ENCODE measurements at places on chromosomes 16 and 17.
A peak's percentile ranks its signal among the peaks of the same experiment; 100 is the strongest.

DNA sequence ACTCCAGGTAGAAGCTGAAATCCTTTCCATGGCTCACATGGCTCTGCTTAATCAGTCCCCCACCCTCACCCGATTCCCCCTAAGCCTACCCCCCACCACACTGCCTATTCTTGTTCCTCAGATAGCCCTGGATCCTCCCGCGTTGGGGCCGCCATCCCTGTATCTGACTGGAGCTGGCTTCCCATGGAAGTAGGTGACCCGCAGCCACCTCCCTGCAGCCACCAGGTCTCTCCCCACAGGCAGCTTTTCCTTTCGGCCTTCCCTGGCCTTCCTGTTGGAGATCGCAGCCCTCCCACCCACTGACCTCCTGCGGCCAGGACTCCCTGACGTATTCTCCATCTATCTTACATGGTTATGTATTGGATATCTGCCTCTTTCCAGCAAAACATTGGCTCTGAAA lies 82.3 kb upstream of the MED9 start:
- DNase-seq = no peak

DNA sequence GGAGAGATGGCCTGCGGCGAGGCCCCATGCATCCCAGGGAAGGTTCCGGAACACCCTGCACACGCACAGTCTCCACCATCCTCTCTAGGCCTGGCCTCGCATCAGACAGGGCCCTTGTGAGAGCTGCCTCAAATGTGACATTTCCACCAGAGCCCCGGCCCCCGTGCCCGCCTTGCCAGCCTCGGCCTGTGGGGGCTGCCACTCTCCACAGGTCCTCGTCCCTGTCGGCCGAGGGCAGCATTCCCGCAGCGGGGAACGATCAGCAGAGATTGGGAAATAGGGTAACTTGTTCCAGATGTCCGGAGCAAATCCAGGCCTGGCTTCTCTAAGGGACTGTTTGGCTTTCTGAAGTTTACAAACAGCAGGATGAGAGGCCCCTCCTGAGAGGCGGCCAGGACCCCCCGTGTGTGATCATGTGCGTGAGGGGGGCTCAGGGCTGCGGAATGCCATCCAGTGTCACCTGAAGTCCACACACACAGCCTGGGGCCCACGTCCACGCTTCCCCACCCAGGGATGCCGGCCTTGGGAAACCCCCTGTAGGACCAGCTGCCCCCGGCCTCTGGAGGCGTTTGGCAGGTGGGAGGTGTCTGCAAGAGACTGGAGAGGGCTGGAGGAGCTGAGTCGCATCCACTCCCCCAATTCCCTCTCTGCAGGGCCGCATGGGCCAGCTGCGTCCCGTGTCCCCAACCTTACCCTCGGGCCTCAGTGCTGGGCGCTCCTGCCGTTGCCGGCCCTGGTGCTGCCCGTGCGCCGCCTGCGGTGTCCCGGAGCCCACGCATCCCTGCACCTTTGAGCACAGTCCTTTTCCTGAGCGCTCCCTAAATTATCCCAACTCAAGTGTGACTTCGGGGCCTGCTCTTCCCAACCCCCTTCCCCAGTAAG lies 70.4 kb downstream of the ZDHHC7 start:
- no peak for DNase-seq

GRCh38 chr17:7307686-7308624 lies 527 bp downstream of the EIF5A start:
- no peak for DNase-seq

- no peak for DNase-seq
Observed at GRCh38 chr17:67297454-67297960, 52.5 kb upstream of the HELZ start.

DNA sequence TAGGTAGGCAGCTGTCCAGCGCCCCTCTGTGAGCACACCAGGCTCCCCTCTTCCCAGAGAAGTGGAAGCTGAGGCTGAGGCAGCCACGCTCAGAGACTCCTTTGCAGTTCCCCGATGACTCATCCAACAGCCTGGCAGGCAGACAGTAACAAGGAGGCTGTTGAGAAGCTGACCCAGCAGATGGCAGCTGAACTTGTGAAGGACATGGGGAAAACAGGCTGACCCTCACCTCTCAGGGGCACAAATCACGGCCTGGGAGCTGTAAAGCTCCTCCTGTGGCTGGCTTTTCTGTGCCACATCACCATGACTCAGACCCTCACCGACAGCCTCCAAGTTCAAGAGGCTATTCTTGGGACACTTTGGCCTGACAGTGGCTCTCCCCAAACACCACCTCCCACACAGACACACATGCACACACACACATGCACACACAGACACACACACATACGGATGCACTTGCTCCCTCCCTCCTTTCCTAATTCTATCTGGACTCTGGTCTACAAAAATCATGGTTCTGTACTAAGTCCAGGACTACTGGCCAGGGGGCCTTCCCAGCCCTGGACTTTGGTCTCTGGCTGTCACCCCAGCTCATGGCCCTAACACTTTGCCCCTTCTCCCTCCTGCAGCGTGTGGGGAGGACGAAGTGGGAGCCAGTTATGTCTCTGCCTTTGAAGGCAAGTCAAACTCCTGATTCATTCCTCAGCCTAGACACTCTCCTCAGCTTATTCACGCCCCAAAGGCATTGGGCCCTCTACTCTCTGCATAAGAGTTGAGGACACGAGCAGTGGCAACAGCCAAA lies 23.2 kb downstream of the MAP3K14 start:
- peak; percentile 93 for DNase-seq

DNA sequence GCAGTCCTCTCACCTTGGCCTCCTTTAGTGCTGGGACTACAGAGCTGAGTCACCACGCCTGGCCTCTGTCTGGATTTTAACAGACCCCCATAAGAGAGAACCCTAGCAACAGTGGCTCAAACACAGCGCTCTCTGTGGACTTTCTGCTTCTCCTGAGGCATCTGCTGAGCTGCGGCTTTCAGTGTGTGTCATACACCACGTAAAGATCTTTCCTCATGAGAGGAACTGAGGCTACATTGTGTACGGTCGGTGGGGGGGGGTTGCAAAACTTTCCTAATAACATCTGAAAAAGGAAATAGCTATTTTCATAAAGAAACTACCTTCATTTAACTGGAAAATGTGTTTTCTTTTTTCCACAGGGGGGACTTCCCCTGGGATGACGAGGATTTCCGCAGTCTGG lies 32.9 kb downstream of the DEF8 start:
- DNase-seq = no peak

GRCh38 chr16:67995423-67995822 lies 3.9 kb downstream of the DPEP2 start:
- no peak for DNase-seq

DNA sequence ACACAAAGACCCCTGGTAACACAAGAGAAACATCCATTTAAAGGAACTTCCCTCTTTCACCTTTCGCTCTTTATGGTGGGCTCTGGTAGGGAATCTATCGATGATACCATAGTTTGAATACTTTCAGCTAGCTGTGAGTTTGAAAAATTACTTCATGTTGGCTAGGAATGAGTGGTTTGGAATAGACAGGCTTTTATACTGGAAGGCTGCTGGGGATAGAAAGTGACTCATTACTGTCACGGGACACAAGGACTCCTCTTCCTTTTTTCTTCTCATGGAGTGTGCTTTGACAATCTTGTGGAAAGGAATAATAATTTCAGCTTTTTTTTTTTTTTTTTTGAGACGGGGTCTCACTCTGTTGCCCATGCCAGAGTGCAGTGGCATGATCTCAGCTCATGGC lies 76.9 kb downstream of the CYB561 start:
- no peak for DNase-seq

GRCh38 chr17:50272711-50273653 lies 1.3 kb upstream of the TMEM92 start:
- peak; percentile 50 for DNase-seq

DNA sequence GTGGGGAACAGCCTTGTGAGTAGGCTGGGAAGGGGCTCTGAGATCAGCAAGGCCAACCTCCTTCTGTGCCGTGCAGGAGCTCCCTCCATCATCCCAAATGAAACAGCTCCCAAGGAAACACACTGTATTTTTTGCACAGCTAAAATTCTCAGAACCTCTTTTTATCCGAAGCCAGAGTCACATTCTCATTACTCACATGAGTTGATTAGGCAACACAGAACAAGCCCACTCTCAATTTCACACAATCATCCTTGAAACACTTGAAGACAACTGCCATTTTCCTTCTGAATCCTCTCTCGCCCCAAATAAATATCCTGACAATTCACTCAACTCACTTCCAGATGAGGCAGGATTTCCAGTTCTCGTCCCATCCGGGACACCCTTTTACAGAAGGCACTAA lies 66.1 kb downstream of the MYO18A start:
- DNase-seq = no peak

DNA sequence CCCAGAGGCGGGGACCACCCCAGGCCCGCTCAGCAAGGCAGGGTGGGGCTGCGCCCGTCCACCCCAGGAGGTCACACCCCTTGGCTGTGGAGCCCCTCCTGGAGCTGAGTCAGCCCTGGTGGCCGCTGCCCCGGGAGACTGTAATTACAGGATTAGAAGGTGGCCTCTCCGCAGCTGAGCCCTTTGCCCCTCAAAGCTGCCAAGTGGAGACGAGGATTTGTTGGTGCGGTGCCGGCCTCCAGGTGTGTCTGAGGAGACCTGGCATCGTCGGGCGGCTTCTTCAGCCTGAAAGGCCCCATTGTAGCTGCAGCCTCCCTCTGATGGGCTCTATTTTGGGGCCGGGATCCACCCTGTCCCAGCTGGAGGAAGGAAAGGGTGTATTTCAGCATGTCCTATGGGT lies 22.7 kb upstream of the SPNS2 start:
- no peak for DNase-seq

DNA sequence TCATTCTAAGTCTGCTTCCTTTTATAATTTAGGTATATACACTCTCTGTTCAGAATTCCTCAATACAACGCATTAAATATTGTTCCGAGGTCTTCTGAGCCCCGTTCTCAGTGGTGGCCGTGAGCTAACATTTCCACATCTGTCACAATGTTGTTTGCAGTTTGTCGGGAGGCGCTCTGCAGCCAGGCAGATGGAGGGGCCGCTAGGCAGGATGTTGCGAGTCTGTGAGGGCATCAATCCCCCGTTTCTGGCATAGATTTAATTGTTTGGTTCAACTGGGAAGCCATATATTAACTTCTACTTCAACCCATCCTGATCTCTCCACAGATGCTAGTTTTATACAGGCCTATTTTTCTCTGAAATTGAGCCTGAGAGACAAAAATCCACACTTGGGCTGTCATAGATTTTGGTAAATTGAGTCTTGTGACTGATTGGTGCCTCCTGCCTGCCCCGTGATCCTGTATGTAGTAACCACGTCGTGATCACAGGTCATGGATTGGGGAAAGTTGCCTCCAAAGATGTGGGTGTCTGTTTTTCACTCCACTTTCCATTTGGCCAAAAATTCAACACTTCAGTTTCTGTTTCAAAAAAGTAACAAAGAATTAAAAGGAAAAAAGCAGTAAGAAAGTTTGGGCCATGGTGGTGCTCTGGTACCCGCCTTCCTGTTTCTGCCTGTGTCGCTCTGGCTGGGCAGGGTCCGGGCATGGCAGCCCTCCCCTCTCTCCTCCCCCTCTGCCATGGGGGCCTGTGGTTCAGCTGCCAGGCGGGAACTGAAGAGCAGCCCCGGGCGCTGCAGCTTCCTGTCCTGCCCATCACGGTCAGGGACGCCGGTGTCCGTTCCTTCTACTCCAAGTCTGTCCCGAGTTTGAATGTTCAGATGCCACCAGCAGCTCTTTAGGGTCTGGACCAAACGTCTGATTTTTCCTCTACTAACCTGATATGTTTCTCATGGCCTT lies 41.5 kb downstream of the RPTOR start:
- DNase-seq = no peak

DNA sequence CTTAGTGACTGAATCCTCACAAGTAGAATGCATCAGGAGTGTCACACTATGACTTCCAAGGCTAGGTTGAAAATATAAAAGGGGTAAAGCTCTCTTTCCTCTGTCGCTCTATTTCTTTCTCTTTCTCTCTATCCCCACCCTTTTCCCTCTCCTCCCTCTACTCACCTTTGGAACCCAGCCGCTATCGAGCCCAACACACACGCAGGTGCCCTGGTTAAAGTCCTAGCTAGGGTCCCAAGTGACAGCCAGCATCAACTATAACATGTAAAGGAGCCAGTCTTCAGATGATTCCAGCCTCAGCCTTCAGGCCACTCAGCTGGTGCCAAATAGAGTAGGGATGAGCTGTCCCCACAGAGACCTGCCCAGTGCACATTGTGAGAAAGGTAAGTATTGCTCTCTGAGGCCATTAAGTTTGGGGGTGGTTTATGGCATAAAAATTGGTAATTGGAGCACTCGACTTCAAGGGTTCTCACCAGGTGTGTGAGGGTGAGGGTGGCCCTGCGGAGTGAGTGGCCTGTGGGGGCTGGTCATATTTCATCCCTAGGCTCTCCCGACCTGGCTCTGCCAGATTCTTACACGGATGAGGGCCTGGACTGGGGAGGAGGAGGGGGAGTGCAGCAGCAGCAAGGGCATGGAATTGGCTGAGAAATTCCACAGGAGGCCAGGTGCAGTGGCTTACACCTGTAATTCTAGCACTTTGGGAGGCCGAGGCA lies 14.9 kb upstream of the C16orf54 start:
- no peak for DNase-seq

DNA sequence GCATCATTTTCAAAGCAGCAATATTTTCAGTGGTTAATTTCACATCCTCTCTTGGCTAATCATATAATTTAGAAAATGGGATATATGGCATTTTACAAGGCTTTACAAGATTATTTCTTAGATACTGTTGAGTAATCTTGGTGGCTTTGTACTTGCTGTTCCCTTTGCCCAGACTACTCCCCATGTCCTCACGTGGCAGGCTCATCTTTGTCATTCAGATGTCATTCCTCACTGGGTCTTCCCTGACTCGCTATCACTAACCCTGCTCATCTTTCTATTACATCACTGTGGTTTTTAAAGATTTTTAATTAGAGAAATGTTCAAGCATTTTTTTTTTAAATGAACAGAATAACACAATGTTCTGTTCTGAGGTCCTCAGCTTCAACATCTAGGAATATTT lies 240.0 kb upstream of the IRX5 start:
- DNase-seq = no peak

DNA sequence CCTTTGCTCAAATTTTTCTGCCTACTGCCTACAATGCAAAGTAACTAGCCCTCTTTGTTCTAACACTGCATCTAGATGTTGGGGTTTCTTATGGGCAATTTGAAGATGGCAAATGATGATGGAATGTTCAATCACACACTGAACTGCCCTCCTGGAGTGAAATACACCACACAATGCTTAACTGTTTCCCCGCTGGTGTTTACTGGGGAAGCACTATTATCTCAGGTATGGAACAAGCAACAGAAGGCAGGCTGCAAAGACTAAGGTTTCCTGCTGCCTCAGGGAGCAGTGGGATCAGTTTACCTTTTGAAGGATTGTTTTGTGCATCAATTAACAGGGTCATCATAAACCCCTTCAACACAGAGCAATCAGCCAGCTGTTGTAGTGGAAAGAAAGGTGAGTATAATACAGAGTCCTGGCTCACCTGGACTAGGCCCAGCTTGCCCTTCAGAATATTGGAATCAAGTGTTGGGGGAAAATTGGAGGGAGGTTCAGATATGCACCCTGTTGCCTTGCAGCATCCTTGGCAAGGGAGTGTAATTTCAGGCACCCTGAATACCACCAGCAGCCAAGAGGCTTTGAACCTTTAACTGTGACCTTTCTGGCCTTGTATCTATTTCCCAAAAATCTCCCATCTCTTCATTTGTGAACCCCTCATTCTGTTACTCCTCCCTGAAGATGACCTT lies 105.4 kb upstream of the CDH11 start:
- DNase-seq = no peak

- no peak for DNase-seq
Observed at GRCh38 chr17:32269377-32269776, 3.7 kb downstream of the RHBDL3 start.

- DNase-seq = no peak
Observed at GRCh38 chr17:42341568-42341967, 46.7 kb downstream of the STAT3 start.
